Activated CD4-positive, alpha-beta T cell treated with anti-CD3 and anti-CD28 coated beads, Interleukin-10, Interleukin-2, amounts not matched to agents 100 ng/mL and 50 ng/mL, durations not matched to agents 16 hours and 8 hours (primary cell): ENCODE measurements at places on chromosomes 2 and 18.

- DNase-seq, result no peak
Observed at GRCh38 chr2:133213651-133214050, 354.6 kb downstream of the NCKAP5 start.

GRCh38 chr2:18209934-18210639 lies 331.6 kb downstream of the KCNS3 start:
- DNase-seq, result no peak

- peak; percentile 23 for DNase-seq
Observed at GRCh38 chr2:237060534-237061312, 25.0 kb upstream of the COPS8 start.

DNA sequence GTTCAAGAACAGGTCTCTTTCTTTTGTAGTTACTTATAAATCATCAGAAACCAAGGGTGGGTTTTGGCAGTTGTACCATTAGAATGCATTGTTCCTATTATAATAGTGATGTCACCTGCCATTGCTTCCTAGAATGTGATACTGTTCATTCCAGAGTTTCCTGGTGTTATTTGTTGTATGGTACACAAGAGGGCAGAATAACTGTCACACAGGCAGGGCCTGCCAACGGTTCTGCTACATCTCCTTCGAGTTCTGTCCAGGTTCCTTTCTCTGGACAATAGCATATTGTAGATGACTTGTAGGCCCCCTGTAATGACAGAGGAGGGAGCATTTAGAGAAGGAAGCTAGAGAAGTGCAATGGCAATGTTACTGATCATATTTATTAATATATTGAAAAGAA lies 98.3 kb downstream of the KLHL14 start:
- no peak for DNase-seq

DNA sequence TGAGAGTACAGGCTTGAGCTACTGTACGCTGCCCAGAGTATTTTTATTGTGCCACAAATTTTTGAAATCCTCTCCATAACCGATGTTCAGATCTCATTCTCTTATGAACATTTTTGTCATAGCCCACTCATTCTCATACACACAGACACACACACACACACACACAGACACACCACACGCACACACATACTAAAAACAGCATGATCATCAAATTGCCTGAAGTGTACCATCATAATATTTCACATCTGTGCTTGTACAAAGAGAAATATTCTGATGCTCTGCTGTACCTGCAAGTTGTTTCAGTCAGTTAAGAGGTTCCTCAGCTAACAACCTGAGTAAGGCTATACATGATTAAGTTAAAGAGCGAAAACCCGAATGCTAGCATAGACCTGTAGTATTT lies 95.1 kb downstream of the LRRTM1 start:
- no peak for DNase-seq

GRCh38 chr2:70132244-70133126 lies 45.2 kb downstream of the PCBP1 start:
- DNase-seq, result peak; percentile 76

GRCh38 chr2:101597347-101597944 lies 100.1 kb upstream of the MAP4K4 start:
- no peak for DNase-seq

- DNase-seq, result no peak
Observed at GRCh38 chr18:7678801-7679200, 111.7 kb downstream of the PTPRM start.

GRCh38 chr2:120313695-120314615 lies 32.0 kb upstream of the INHBB start:
- DNase-seq, result no peak

DNA sequence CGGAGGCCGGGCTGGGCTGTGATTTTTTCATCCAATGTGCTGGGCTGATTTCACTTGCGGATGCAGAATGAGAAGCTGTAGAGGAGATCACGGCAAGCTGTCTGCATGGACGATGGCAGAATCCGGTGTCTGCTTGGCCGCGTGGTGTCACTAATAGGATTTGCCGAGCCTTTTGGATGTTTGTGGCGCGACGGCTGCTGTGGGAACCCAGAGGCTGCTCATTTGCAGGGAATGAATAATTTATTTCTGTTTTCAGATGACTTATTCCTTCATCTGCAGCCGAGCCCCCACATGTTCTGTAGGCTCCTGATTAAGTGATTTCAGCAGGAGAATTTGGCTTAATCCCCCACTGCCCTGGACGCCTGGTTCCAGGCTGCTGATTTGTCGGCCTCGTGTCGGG lies 62.6 kb downstream of the ODC1 start:
- DNase-seq, result no peak

DNA sequence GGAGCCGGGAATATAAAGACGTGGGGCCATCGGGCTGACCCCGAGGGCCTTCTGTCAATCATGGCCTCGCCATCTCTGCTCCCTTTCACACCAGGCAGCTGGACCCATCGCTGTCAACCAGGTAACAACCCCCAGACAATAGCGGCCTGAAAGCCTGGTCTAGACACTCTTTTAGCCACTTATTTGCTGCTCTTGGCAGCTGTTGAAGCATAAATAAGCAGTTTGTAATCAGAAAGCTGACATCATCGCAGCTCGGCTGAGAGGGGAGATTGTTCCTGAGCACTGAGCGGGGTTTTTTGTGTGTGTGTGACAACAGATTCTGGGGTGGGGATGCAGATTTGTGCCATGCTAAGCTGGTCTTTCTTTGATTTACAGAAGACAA lies 423.6 kb upstream of the POU3F3 start:
- DNase-seq, result no peak

- no peak for DNase-seq
Observed at GRCh38 chr2:130347220-130347925, 4.7 kb downstream of the IMP4 start.

DNA sequence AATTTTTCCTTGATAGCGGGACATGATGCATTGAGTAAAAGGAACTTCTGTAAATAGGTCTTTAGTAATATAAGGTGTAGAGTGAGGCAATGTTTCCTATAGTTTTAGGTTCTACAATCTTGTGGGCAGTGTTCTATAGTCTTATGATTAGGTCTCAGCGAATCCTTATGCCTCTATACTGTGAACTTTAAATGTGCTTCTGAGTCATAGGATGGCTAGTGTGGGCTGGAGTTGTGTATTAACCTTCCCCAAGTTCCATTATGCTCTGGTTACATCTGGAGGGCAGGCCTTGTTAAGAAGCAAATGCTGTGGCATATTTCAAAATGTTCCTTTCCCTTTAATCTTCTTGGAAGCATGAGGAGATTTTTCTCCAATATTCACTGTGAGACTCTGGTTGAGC lies 73.5 kb downstream of the ROCK2 start:
- DNase-seq, result no peak

- DNase-seq, result no peak
Observed at GRCh38 chr2:175806125-175806490, 196.0 kb downstream of the LNPK start.

- DNase-seq, result no peak
Observed at GRCh38 chr18:59681521-59682004, 15.7 kb downstream of the CCBE1 start.

GRCh38 chr2:128606837-128607236 lies 288.2 kb upstream of the HS6ST1 start:
- DNase-seq, result no peak

DNA sequence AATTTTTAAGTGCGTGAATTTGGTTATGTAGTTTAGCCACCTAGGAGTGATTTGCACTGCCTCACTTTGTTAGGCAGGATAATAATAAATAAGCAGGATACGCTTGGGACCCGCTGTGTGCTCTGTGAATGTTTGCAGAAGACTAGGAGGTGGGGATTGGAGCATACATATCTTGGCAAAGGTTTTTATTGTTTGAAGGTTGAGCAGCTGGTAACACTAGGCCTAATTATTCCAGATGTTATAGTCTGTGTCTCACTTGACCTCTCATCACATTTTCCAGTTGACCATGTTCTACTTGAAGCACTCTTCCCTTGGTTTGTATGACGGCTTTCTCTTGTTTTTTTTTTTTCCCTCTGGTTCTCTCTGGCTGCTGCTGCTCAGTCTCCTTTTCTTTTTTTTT lies 42.7 kb downstream of the FHOD3 start:
- DNase-seq, result no peak

GRCh38 chr2:120638450-120638849 lies 97.2 kb upstream of the GLI2 start:
- no peak for DNase-seq

DNA sequence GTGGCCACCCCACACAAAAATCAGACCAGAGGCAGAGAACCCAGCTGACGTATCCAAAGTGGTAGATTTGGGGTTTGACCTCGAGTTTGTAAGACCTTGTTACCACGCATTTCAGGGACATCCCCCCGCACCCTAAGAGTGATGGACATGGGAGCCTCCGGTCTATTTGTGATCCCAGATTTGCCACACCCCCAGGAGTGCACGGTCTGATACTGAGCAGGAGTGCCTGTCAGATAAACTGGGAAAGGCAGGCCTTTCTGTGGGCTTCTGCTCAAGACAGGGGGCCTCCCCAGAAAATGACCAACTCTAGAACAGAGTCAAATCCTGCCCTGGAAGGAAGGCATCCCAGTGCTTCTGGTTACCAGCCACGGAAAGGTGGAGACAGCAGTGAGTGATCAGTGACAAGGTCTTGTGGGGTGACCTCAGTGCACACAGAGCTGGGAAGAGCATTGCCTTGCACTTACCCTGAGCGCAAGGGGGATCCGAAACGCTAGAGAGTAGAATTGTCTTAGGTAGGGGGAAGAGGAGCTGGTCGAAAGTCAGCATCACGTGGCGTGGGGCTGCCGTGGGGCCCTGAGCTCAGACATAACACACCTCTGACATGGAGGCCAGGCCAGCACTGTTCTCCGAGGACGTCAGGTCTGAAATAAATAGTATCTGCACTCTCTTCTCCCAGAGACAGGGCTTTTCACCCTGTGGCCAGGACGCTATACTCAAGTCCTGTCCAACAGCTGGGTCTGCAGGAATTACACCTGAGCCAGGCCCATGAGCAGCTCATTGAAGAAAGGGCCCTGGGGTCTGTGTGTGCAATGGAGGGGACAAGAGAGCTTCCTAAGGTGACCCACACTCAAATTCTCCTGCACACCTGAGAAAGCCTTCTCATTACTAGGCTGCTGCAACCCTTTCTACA lies 242.4 kb upstream of the SALL3 start:
- DNase-seq, result no peak

- peak; percentile 92 for DNase-seq
Observed at GRCh38 chr2:113175042-113175628, 1.4 kb downstream of the PSD4 start.

- DNase-seq, result peak; percentile 72
Observed at GRCh38 chr18:9101730-9102507, 580 bp upstream of the NDUFV2 start.

- DNase-seq, result no peak
Observed at GRCh38 chr2:126681505-126681904, 25.5 kb downstream of the GYPC start.

- DNase-seq, result no peak
Observed at GRCh38 chr2:158501301-158501700, 44.5 kb downstream of the PKP4 start.

DNA sequence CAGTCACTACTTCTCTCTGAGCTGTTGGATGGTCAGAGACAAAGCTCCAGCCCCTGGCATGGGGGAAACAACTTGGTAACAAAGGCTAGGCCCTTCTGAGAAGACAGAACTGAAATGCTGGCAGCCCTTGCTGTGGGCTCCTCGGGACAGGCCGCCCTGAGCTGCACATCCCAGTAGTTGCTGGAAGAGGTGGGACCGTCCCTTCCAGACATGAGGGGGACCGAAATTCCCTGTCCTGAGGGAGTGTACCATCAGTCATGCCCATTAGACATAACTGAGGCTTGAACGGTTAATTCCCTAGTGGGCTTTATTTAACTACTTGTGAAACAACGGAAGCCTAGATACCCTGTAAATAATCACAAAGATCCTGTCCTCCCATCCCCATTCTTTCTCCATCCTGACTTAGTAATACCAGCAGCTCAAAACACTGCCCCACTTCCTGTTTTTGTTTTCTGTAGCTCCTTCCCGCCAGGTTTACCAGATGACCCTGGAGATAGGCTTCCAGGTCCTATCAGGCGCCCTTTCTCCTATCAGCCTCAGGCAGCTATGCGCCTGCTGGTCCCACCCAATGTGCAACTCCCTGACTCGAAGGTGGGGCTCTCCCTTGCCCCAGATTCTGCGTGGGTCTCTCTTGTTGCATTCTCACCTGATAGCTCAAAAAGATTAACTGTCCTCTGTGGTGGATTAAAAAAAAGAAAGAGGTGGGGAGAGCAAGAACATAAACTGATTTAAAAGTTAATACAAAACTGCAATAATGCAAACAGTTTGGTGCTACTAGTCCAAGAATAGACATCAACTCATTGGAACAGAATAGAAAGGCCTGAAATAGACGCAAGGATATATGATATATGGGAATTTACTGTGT lies 37.0 kb upstream of the NT5DC4 start:
- DNase-seq, result no peak

DNA sequence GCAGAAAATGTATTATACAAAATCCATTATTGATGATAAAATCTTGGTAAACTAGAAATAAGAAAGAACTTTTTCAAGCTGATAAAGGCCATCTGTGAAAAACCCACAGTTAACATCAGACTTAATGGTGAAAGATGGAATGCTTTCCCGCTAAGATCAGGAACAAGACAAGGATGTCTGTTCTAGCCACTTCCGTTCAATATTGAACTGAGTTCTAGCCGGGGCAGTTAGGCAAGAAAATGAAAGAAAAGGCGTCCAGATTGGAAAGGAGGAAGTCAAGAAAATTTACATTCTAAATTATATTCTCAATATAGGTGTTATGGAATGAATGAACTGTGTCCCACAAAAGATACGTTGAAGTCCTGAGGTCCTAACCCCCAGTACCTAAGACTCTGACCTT lies 39.1 kb upstream of the DTNB start:
- no peak for DNase-seq

DNA sequence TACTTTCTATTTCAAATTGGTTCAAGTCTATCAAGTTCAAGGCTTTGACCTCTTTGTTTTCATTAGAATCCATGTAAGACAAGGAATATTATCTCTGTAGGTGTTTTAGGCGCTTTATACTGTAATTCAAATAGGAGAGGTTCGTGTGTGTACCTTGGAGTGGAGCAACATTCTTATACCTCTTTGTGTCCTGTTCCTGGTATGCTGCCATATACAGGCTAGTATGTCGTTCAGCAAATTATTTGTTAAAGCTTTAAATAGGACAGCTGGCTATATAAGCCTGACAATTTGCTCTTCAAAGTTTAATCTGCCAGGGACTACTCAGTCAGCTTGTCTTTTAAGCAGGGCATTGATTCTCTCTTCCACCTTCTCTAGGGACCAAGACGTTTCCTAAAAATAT lies 31.1 kb upstream of the SPAG16 start:
- DNase-seq, result no peak
